HuH-7.5 (cell line): ENCODE measurements at places on chromosomes 12 and 14.

DNA sequence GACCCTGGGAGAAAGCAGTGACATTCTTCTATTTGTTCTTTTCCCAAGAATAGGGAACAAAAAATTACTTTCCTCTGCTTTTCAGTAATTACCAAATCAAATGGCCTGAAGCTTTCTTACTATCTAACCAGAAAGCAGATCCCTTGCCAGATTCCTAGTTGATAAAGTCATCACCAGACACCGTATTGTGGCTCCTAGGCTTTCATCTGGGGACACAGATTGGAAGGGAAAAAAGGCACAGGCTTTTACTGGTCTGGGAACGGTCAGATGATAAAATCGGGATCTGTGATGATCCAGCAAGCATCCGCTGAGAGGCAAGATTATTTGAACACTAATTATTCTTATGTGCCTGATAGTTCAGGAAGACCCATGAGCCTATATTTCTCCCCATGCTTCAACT, 79.1 kb upstream of the BCL2L14 start:
- DNase-seq: no peak

DNA sequence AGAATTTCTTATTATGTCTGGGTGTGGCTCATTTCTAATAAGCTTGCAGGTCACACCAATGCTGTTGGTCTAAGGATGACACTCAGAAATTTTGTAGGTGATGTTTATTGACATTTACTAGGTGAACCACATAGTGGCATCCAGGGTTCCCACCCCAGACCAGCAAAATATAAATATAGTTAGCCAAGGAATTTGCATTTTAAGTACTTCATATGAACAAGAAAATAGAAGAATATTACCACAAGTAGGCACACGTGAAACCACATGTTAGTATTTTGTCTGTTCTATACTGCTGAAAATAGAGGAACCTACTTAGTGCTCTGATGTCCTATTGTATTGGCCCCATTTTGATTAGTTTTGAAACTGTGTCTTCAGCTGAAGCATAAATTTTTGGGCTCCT, 71.1 kb downstream of the USP15 start:
- no peak for DNase-seq

GRCh38 chr14:51328064-51328771, 88.2 kb downstream of the TMX1 start:
- no peak for DNase-seq

GRCh38 chr12:3680919-3681594, 71.9 kb downstream of the CRACR2A start:
- no peak for DNase-seq
